ENCODE measurements at places on chromosomes 5 and 9.

DNA sequence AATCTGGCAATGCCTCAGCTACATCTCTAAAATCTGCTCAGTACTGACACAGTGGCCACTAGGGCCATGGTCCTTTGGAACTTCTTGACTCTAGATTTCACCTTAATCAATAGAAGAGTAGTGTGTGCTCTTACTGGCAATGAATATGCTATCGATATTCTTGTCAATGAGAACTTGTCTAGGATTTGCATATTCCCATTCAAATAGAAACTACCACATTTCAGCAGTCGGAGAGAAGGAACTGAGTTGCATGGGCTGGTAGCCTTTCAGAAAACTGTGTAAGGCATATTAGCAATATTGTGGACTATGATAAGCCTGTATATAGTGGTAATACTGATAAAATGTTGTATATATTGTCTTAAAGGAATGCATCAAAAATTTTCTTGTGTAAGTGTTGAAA lies 45.3 kb upstream of the NAA35 start:
- no peak for DNase-seq

GRCh38 chr5:139985733-139986132 lies 57.4 kb downstream of the NRG2 start:
- DNase-seq: no peak

DNA sequence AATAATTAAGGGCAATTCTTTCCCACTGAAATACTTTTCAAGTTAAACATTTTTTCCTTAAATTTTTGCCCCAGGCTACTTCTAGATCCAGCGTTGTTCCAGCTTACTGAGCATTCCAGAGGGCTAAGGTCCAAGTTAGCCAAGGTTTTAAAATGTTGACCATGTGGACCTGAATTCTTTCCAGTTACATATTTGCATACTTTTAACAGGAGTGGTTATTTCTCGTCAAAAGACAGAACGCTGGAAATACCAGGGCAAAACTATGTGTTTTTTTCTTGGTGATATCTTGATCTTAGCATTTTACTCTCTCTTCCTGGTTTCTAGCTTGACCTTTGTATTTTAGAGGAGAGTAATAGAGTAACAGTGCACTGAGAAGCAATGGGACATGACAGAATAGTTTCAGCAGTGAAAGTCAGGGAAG lies 32.8 kb downstream of the TMC1 start:
- DNase-seq: no peak

DNA sequence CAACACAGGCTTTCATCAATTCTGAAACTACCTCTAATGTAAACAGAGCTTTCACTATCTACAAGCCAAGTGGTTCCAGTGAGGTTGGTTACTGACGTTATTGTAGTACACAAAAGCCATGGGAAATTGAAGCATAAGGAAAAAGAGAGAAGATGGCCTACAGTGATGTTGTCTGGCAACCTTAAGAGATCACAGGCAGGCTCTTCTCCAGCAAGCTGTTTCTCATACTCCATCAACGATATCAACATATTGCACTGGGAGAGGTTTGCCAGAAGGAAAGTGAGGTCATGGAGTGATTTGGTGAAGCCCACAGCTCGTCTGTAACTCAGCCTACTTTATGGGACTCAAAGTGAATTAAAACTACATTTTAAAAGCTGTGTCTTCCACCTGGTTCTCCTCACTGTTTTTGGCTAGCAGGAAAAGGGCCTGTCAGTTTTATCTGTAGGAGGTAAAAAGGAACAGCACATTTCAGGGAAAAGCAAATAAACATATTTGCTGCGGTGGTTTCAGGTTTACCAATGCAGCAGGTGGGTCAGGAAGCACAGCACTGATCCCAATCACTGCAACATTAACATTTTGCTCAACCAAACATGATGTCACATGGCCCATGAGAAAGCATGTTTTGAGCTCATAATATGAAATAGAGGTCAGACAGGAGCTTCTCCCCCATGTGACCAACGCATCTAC lies 72.9 kb downstream of the ARSB start:
- DNase-seq: no peak

- DNase-seq: no peak
These were observed 28.8 kb downstream of the NAA35 start for GRCh38 chr9:85969727-85970126.

- DNase-seq: no peak
These were observed 29.3 kb downstream of the PAPPA start for GRCh38 chr9:116182876-116183275.

GRCh38 chr9:97930972-97931371 lies 7.0 kb downstream of the HEMGN start:
- DNase-seq: no peak

GRCh38 chr5:158390577-158390976 lies 531.6 kb upstream of the CLINT1 start:
- DNase-seq: no peak
